ENCODE measurements at places on chromosomes 1 and 21.

GRCh38 chr1:235838021-235838420 is 28.7 kb downstream of the LYST start:
- DNase-seq, result no peak

- DNase-seq, result no peak
Measured at GRCh38 chr1:16063921-16064320, 9.5 kb downstream of the FAM131C start.

DNA sequence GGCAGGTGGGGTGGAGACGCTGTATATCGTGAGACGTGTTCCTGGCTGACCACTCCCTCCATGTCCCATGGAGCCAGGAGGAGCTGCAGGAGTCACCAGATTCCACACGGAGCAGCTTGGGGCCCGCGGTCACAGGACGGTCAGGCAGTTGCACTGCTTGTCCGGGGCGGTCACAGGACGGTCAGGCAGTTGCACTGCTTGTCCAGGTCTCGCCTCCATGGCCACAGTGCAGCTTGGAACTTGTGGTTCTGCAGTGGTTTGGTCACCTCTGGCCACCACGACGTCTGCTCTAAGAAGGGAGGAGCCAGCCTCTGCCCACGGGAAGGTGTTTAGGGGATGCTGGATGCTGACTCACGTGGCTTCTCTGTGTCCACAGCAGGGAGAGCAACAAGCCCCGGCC is 33.0 kb downstream of the SLX9 start:
- no peak for DNase-seq

GRCh38 chr1:244207042-244207934 is 156.2 kb downstream of the ZBTB18 start:
- DNase-seq, result no peak

GRCh38 chr21:21968810-21969209 is 970.6 kb downstream of the NCAM2 start:
- no peak for DNase-seq

All from activated CD4-positive, alpha-beta T cell treated with anti-CD3 and anti-CD28 coated beads for 48 hours (primary cell).